ENCODE measurements at places on chromosomes 11 and 22.

DNA sequence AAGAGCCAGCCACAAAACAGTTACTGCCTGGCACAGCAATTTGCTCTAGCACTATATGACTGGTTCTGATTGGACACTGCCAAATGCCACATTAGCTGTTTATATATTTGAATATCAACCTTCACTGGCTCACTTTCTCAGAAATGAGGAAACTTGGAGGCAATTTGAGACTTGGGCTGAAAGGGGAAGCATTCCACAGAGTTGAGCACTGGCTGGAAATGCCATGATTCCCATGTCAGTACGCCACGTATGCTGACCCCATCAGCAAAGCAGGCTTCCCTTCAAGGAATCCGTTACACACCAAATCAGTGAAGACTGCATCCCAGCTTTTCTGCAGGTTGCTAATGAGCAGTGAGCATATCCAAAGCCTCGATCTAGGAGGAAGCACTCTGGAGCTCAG, 34.7 kb downstream of the GALNT18 start:
- no peak for DNase-seq

GRCh38 chr22:45045208-45045607, 35.4 kb upstream of the PHF21B start:
- no peak for DNase-seq

GRCh38 chr22:50473855-50474671, 772 bp downstream of the SBF1 start:
- DNase-seq = peak; percentile 8

DNA sequence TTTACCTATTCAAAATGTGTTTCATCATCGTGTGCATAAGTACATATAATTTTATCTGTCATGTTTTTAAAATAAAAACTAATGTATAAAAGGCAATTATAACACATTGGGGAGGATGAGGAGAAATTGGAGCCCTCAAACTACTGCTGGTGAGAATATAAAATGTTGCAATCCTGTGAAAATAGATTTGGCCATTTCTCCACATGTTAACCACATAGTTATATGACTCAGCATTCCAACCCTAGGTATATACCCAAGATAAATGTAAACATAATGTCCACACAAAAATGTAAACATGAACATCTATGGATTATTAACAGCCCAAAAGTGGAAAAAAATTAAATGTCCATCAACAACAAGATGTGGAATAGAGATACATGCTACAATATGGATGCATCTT, 928.0 kb upstream of the FAT3 start:
- DNase-seq = peak; percentile 9

DNA sequence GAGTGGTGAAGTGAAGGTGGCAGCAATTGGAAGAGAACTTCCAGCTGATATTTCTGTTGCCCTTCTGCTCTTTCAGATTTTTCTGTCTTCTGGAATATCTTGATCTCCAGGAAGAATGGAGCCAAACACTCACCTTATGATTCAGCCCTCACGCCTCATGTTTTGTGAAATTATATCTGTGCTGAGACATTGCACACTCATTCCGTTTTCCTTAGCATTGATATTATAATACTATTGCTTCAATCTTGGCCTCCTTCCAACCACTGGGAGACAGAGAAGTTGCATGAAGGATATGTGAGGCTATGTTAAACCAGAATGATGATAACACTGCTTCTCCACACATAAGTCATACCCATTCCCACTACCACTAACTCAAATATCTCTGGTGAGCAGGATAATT, 177.9 kb downstream of the ETS1 start:
- DNase-seq = peak; percentile 16

DNA sequence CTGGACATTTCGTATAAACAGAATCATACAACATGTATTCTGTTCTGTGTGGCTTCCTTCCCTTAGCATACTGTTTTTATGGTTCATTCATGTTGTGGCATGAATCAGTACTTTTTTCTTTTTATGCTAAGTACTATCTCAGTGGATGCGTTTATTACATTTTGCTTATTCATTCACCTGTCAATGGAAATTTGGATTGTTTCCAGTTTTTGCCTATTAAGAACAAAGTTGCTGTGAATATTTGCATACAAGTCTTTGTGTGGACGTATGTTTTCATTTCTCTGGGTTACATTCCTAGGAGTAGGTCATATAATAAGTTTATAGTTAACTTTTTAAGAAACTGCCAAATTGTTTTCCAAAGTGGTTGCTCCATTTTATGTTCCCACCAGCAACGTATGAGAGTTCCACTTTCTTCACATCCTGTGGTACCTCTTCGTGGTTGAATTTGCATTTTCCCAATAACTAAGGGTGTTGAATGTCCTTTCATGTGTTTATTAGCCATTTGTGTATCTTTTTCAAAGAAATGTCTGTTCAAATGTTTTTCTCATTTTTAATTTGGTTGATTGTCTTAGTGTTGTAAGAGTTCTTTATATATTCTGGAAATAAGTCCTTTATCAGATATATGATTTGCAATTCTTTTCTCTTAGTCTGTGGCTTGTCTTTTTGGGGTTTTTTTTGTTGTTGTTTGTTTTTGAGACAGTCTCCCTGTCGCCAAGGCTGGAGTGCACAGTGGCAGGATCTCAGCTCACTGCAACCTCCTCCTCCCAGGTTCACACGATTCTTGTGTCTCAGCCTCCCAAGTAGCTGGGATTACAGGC, 46.0 kb upstream of the MICAL2 start:
- no peak for DNase-seq

- no peak for DNase-seq
Measured at GRCh38 chr11:65500387-65501185, 1.7 kb downstream of the MALAT1 start.

DNA sequence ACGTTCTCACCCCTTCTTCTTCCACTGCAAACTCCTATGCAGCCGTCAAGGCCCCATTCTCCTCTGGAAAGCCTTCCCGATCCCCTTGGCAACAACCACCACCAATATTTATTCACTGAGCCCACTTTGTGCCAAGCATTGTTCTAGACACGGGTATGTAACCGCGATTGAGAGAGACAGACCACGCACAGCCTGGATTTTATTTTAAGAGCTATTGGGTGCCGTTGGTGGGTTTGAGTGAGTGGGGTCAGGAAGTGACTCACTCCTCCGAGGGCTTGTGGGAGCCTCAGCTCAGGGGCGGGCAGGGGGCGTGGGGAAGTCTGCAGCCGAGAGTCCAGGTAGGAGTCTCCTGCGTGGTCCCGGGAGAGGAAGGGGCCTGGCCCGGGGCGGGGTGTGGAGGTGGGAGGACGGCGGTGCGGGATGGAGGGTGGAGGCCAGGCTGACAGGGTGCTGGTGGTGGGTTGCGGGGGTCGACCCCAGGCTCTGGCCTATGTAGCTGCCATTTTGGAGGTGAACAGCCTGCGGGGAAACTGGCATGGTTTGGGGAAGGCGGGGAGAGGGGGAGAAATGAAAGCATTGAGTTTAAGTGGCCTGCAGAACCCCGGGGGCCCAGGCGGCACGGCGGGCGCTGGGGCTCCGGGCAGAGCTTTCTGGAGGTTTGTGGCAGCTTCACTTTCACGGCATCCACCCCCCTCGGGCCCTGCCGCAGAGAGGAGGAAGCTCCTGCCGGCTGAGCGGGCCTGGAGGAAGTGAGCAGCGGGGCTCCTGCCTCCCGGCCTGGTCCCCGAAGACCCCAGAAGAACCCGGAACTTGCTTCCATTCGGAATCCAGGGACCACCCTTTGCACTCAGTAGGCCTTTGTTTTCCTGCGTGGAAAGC, 547 bp downstream of the PARVG start:
- no peak for DNase-seq

DNA sequence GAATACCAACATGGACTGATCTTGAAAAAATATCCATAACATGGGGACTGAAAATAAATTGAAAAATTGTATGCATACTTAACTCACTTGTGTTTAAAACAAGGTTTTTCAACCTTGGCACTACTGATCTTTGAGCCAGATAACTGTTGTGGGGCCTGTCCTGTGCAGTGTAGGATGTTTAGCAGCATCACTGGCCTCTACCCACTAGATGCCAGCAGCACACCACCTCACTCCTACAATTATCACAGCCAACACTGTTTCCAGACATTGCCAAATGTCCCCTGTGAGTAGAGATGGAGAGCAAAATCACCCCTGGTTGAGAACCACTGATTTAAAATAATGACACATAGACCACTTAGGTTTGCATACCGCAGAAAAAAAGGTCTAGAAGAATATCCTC, 45.0 kb upstream of the SLC1A2 start:
- no peak for DNase-seq

GRCh38 chr11:36249246-36249645, 40.0 kb downstream of the COMMD9 start:
- DNase-seq = peak; percentile 86

DNA sequence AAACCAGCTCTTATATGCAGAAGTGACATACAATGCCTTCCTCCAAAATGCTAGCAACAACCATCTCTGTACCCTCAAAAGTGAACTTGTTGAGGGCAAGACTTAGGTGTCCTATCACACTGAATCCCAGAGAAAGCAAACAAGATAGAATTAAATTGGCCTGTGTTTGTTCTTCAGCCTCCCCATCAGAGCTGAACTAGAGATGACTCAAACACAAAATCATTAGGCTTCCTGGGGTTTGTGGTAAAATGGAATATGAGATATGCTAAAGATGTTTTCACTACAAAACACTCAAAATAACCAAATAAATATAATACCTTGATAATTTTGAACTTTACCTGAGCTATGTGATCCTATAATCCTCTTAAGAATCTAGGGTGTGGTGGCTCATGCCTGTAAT, 31.6 kb downstream of the ZNF214 start:
- DNase-seq = peak; percentile 32

DNA sequence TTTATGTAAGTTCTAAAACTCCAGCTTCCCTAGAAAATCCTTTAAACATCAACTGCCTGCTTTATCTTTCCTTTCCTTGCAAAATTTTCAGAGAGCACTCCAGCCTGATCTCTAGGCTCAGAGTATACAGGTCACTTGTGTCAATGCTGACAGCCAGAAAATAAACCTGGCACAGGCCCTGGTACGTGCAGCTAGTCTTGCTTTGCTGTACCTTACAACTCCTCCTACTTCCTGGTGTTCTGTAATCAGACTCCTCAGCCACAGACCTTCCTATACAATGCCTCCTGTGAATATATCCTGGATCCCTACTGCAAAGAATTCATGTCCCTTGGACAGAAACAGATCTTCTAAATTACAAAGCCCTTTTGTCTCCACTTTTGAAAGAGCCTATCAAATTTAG, 24.2 kb upstream of the TMEM123 start:
- no peak for DNase-seq

DNA sequence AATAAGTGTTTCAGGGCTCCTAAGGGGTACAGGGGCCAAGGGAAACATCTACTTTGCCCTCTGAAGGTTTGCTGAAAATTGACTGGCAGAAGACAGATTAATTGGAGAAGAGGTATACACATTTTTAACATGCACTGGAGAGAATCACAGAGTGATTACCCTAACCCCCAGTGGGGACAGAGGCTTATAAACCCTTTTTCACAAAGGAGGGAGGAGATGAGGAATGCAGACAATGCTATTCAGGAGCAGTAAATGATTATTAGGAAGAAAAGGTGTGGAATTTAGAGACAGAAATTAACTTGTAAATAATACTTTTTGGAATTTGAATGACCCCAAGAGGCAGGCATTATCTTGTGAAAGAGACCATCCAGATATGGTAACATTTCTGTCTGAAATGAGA, 582.4 kb upstream of the B3GAT1 start:
- no peak for DNase-seq

DNA sequence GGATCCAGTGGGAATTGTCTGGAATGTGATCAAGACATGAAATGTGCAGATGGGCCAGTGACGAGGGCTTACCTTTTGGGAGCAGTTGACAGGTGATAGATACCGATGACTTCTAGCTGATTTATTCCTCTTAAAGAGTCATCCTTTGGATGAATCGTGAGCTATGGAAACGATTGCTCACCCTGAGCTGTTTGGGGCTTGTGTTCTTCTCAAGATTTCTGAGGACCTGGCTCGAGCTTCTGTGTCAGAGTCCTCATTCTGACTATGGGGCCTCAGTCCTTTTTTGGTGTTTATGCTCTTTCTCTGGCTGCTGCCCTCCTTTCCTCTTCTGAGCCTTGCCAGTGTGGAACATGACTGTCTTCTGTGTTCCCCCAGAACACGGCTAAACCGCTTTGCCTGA, 11.9 kb upstream of the AMPD3 start:
- no peak for DNase-seq

- DNase-seq = no peak
Measured at GRCh38 chr11:45852712-45853101, 5.4 kb downstream of the CRY2 start.

DNA sequence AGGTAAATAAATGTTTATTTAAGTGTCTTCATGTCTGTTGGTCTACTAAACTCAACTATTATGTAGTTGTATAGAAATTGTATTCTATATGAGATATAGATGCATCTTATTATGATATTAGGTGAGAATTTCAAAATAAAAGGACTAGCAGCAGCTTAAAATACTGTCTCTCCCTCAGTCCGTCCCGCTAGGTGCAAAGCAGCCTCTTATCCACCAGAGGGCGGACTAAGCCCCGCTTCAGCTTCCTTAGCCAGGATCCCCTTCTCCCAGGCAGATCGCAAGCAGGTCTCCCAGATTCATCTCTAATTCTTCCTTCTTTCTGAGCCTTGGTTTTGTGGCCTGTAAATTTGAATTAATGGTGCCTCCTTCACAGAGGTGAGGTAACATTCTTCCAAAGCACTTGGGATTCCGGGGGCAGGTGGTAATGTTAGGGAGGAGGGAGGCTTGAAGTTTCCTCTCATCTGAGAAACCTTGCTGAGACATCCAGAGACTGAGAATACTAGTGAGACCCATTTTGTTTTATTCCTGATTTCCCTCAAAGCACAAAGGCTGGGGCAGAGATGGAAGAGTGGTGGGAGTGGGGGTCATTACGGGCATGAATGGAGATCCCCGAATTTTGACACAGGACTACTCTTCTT, 13.5 kb upstream of the INSC start:
- peak; percentile 57 for DNase-seq

DNA sequence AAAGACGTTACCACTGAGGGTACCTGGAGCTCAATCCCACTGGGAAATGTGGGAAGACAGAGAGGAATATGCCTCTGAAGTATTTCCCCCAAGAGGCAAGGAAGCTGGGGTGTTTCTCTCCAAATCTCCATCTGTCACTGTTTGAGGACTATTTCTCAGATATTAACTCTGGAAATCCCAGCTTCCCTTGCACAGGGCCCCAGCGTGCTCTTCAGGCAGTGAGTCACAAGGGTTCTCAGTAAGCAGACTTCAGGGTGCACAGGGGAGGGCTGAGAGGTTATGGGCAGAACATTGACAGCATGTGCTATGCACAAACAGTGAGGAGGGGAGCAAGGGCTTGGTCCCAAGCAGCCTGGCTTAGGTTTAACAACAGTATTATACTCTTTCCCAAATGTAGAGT, 60.9 kb upstream of the EED start:
- no peak for DNase-seq

- DNase-seq = no peak
Measured at GRCh38 chr11:33670250-33671011, 30.2 kb downstream of the C11orf91 start.

GRCh38 chr22:40009292-40009774, 14.6 kb downstream of the FAM83F start:
- no peak for DNase-seq

- no peak for DNase-seq
Measured at GRCh38 chr22:42396621-42397331, 35.4 kb downstream of the NFAM1 start.

GRCh38 chr22:24686280-24686679, 83.3 kb downstream of the GGT1 start:
- DNase-seq = no peak

Measured in astrocyte of the cerebellum (primary cell).